ENCODE measurements at places on chromosomes 7 and 10. TPM values are rescaled to one million over a fixed set of nuclear protein-coding genes. Genes with fewer than 3 reads are reported as not detected.

DNA sequence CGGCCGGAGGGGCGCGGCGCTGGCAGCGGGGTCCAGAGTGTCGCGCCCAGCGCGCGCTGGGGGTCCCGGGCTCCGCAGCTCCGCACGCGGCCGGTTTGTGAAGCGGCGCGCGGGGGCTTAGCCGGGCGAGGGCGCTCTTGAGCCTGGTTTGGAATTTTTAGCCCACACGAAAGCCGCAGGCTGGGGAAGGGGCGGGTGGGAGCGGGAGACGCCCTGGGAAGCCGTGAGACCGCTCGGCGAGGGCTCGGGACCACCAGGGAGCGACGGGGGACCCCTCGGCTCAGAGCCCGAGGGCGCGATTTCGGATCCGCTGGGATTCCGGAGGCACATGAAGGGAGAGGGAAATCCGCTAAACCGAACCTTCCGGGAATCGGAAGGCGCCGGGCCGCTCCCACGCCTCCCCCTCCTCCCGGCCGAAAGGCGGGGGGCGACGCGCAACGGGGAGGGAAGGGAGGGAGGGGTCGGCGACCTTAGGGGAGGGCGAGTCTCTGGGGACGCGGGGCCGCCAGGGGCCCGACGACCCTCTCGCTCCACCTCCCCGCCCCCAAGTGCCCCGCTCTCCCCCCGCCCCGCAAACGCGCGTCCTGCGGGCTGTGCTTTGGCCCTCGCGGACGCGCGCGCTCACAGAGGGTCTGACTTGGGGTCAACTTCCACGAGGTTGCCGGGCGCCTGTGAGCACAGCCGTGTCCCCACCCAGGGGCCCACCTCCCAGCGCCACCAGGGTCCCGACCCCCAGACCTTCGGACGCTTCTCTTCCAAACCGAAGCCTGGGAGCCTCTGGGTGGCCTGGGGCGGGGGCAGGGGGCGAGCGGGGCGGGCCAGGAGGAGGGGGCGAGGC, 5.1 kb upstream of the ELFN1 start:
- no peaks in the 10 kb centered on the region for H3K36me3 ChIP-seq
- H3K27me3 ChIP-seq = peaks cover 34% of the 10 kb centered on the region
- peak; percentile 38 for DNase-seq
- peaks cover 41% of the 10 kb centered on the region for H3K4me1 ChIP-seq
- H3K4me3 ChIP-seq = peak overlapping the region; percentile 14

DNA sequence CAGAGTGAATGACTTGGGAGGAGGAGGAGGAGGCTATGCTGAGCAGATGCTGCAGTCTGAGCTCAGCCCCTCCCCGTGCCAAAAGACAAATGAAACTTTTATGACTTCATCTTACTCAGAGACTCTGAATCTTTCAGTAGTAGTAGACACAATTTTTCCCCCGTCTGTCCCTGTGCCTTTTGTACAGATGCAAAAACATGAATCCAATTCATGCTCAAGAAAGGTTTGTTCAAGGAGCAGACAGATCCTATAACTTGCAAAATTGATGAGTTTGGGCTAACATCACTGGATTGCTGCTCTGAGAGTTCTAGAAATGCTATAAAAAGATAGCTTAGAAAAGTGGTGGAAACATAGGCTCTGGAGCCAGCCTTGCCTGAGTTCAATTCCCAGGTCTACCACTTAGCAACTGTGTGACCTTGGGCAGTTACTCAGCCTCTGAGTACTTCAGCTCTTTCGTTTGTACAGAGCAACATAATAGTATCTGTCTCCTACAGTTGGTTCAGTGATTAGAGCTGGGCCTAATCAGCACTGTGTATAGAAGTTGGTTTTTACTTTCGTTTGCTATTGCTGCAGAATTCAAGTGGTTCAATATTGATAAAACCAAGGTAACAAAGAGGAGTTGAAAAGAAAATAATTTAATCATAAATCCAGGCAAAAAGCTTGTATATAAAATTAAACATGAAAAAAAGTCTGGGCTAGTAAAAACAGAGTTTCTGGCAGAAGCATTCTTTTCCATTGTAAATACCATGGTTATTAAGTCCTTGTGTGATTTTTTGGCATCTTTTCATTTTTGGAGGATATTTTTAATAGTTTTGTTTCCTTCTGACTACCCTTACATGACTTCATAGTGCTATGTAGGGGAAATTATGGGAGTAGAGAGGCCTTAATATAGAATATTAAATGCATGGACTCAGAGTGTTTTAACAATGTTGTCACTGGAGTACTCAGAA, 174.2 kb upstream of the ZNF32 start:
- H3K36me3 ChIP-seq = no peaks in the 10 kb centered on the region
- no peaks in the 10 kb centered on the region for H3K4me1 ChIP-seq
- no peak overlapping the region for H3K4me3 ChIP-seq
- no peak overlapping the region for H3K27ac ChIP-seq

DNA sequence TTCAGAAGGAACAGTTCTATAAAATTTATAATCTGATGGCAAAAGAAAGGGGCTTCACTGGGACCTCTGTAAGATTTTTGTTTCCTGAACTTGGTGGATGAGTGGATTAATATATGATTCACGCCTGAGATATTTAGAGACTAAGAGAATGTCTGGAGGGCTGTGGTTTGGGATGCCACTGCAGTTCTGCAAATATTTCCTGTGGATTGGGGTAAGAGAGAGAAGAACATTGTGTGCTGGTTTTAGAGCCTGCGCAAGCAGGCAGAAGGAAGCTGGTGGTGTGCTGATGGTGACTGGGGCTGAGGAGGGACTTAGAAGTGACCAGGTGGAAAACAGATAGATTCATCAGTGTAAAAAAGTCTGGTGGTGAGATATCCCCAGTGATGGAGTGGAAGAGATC, 87.0 kb downstream of the SUGCT start:
- H3K4me1 ChIP-seq = no peaks in the 10 kb centered on the region
- H3K27ac ChIP-seq = no peak overlapping the region
- H3K36me3 ChIP-seq = no peaks in the 10 kb centered on the region
- H3K27me3 ChIP-seq = no peaks in the 10 kb centered on the region
- no peak overlapping the region for H3K4me3 ChIP-seq

DNA sequence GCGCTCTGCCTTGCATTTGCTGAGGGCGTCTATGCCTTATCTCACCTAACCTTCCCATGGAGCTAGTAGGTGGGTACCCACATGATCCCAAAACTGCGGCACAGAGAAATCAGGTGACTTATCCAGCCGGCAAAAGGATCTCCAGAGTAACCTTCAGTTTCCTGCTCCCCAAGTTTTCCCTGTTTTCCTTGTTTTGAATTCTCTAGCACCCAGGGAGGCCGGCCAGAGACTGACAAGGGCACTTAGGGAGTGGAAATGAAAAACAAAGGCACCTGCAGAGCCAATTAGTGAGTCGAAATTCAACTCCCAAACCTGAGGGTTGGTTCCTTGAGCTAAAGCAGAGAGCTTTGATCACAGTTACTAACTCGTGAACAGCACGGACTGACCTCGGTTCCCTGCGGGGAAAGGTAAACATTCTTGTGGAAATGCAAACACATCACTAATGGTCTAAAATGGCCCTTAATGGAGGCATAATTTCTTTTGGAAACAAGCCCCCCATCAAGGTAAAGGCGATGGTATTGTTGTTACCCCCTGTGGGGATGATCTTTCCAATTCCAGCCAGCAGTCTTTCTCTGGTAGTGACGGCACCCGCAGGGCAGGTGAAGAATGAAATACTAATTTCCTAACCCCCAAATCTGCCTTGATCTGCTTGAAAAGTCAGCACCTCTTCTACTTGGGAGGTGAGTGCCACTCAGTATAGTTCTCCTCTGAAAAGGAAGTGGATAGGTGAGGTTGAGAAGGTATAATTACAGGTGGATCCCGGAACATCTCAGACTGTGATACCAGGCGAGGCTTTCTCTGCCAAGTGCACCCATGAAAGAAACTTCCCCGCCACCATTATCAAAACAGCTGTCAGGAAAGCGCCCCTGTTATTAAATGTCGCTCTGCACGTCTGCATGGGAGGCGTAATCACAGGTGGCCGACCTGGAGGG, 365.6 kb upstream of the AUTS2 start:
- H3K36me3 ChIP-seq = no peaks in the 10 kb centered on the region
- DNase-seq = no peak
- H3K4me3 ChIP-seq = no peak overlapping the region
- no peaks in the 10 kb centered on the region for H3K27me3 ChIP-seq
- H3K27ac ChIP-seq = no peak overlapping the region

The CUTC gene
- 23.5 TPM for total RNA-seq

The TMEM236 gene
- 0.20 TPM for total RNA-seq

The GIMAP5 gene
- 64.1 TPM for total RNA-seq

DNA sequence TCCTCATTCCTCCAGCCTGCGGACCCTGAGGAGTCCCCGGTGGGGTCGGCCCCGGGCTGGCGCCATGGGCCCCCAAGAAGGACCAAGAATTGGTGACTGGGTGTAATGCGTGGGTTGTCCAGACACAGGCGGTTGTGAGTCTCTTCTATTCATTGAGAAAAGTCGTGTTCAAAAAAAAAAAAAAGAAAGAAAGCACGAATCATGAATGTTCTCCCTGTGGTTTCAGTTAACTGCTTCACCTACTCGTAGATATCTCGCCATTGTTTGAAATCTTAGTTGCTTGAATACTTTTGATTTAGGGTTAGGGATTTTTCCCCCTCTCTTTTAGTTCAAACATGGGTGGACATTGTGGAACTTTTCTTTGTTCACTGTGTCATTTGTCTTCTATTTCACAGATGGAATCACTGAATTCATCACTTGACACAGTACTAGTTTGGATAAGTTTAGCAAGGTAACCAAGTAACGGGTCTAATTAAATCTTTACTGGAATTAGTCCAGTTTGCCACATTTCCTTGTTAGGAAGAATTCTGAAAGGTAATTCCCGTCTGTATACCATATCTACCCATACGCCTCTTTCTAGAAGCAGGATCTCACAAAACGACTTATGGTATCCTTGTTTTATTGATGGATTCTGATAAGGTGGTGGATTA, 775 bp downstream of the STARD3NL start:
- H3K36me3 ChIP-seq = no peaks in the 10 kb centered on the region
- no peaks in the 10 kb centered on the region for H3K27me3 ChIP-seq
- H3K4me1 ChIP-seq = peaks cover 9% of the 10 kb centered on the region
- H3K4me3 ChIP-seq = peak overlapping the region; percentile 100
- peak; percentile 69 for DNase-seq

The CADPS2 gene
- not detected for total RNA-seq

The TRPV5 gene
- not detected for total RNA-seq

- H3K27me3 ChIP-seq = peaks cover 29% of the 10 kb centered on the region
- no peaks in the 10 kb centered on the region for H3K36me3 ChIP-seq
- no peak overlapping the region for H3K4me3 ChIP-seq
These were observed 26.6 kb downstream of the AMZ1 start for GRCh38 chr7:2714636-2715035.

The SLC26A3 gene
- not detected for total RNA-seq

The KNDC1 gene
- total RNA-seq = 5.9 TPM

- no peaks in the 10 kb centered on the region for H3K4me1 ChIP-seq
- H3K36me3 ChIP-seq = peaks cover 18% of the 10 kb centered on the region
- H3K27me3 ChIP-seq = no peaks in the 10 kb centered on the region
- DNase-seq = no peak
These were observed 37.2 kb upstream of the GATA3 start for GRCh38 chr10:8017277-8017676.

The HTR5A gene
- not detected for total RNA-seq

The LAMB1 gene
- not detected for total RNA-seq

DNA sequence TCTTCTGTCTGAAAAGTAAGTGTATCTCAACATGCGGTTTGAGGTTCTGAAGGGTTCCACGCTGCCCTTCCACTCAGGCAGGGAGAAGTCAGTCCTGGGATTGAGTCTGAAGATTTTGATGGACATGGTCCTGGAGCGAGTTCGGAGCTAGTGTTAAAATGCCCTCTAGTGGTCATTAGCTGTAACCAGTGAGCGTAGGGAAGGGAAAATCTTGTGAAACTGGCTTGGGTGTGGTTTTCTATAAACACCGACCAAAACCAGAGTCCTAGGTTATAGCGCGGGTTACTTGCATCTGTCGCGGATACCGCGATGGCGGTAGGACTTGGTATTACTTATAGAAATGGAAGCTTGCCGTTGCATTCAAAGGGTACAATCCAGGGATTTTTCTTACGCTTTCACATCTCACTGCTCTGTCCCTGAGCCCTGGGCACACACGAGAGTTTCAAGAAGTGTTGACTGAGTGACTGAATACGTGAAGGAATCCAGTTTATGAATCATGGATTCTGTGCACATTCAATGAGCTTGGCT, 348.2 kb upstream of the C7orf33 start:
- peaks cover 6% of the 10 kb centered on the region for H3K27me3 ChIP-seq
- no peaks in the 10 kb centered on the region for H3K36me3 ChIP-seq
- H3K27ac ChIP-seq = no peak overlapping the region
- H3K4me1 ChIP-seq = no peaks in the 10 kb centered on the region
- no peak overlapping the region for H3K4me3 ChIP-seq

DNA sequence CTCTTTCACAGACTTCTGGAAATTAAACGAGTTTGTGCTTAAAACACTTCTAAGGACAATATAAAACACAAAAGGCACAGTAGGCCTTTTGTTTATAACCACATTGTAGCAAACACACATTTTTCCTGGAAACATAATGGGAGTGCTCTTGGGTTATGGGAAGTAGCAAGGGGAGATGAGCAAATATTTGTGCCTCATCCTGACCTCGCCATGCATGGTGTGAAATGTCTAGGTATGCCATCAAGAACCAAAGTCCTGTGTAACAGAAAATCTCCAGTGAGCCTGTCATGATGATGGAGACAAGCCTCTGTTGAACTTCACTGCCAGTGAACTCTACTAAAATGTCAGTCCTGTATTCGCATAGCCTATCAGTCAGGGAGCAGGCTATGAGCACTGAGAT, 1029.6 kb downstream of the LRMDA start:
- H3K4me3 ChIP-seq = no peak overlapping the region
- H3K27ac ChIP-seq = no peak overlapping the region
- H3K36me3 ChIP-seq = no peaks in the 10 kb centered on the region
- no peaks in the 10 kb centered on the region for H3K4me1 ChIP-seq

The GSTO2 gene
- 0.75 TPM for total RNA-seq

The EDRF1 gene
- 57.5 TPM for total RNA-seq

The CYP2C8 gene
- 0.45 TPM for total RNA-seq

GRCh38 chr10:54797636-54798321, 3.3 kb downstream of the PCDH15 start:
- no peak overlapping the region for H3K27ac ChIP-seq
- no peaks in the 10 kb centered on the region for H3K27me3 ChIP-seq
- H3K36me3 ChIP-seq = no peaks in the 10 kb centered on the region

DNA sequence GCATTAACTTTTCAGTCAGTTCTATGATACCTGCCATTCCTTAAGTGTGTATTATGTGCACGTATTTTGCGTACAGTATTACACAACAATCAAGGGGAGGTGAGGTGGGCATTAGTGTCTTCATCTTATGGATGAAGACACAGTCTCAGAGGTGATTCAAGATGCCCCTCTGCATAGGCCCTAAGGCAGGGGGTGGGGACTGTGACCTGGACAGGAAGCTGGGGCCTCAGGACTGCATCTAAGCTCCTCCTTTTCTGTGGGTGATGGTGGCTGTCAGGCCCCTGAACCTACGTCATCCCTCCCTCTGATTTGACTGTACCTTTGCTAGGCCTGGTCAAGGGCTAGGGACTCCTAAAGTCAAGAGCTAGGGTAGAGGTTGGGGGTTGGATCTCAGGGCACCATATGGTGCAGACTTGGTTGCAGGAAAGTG, 38.9 kb downstream of the HK1 start:
- peak overlapping the region; percentile 79 for H3K27ac ChIP-seq
- no peak for DNase-seq
- H3K4me1 ChIP-seq = peaks cover 35% of the 10 kb centered on the region
- H3K4me3 ChIP-seq = no peak overlapping the region
- H3K27me3 ChIP-seq = no peaks in the 10 kb centered on the region

The FAM25C gene
- total RNA-seq = not detected

All from natural killer cell (primary cell).